DMS153 (cell line): ENCODE measurements at places on chromosomes 5 and 9.

DNA sequence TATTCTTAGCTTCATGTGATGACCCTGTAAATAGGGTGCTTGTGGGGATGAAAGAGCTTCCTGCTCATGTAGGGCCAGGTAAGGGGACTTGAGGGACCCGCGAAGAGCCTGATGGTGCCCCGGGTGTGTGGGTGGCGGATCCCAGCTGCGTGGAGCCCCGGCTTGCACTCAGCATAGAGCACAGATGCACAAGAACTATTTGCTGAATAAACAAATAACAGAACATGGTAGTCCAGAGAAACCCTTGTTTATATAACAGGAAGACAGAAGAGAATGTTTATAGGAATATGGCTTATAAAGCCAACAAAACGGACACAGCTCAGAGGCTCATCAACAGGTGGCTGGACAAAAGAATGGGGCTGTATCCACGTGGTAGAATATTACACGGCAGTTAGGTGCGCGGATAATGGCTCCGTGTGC, 106.9 kb upstream of the COL5A1 start:
- DNase-seq = no peak

GRCh38 chr9:27601396-27601795, 28.1 kb upstream of the C9orf72 start:
- DNase-seq = no peak

- DNase-seq = no peak
Observed at GRCh38 chr9:91755761-91756509, 194.1 kb downstream of the ROR2 start.

- no peak for DNase-seq
Observed at GRCh38 chr9:87537625-87538024, 40.0 kb downstream of the DAPK1 start.

GRCh38 chr5:1294835-1295649, at the start of gene TERT:
TSS of gene TERT (minus strand) at chr5:1295068. CDS start at chr5:1294989, 79 bp downstream.
- no peak for DNase-seq

DNA sequence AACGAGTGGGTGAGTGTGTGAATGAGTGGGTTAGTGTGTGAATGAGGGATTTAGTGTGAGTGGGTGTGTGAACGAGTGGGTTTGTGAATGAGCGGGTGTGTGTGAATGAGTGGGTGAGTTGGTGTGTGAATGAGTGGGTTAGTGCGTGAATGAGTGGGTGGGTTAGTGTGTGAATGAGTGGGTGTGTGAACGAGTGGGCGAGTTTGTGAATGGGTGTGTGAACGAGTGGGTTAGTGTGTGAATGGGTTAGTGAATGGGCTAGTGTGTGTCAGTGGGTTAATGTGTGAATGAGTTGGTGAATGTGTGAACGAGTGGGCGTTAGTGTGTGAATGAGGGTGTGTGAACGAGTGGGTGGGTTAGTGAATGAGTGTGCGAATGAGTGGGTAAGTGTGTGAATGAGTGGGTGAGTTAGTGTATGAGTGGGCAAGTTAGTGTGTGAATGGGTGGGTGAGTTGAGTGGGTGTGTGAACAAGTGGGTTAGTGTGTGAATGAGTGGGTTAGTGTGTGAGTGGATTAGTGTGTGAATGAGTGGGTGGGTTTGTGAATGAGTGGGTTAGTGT, 39.6 kb downstream of the NKD2 start:
- no peak for DNase-seq

DNA sequence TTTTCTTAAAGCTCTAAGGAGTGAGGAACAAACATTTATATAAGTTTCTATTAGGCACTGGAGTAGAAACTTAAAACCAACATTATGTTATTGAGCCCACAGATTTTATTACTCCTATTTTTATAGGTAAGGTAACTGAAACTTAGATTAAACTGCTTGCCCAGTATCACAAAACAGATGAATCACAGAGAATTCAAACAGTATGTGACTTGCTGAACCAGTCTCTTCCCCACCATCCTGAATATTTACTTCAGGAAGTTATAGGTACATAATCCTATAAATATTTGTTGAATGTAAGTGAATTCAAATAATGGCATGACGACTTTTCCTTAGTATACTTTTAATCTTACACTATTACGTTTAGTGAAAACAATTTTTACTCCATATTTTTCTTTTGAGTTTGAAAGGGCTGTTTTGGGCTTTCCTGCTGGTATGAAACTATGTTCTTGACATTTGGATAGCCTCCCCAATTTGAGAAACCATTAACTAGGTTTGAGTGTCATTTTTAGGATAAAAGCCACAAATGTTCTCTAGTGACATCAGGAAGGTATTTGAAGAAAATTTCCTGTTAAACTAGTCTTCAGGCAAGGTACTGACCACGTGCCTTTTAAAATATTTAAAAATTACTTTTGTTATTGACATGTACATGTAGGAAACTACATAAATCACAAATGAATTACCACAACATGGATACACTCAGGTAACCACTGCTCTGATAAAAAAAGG, 39.3 kb downstream of the PRRC1 start:
- no peak for DNase-seq

GRCh38 chr5:27708534-27708933, 670.1 kb upstream of the CDH9 start:
- DNase-seq = no peak

DNA sequence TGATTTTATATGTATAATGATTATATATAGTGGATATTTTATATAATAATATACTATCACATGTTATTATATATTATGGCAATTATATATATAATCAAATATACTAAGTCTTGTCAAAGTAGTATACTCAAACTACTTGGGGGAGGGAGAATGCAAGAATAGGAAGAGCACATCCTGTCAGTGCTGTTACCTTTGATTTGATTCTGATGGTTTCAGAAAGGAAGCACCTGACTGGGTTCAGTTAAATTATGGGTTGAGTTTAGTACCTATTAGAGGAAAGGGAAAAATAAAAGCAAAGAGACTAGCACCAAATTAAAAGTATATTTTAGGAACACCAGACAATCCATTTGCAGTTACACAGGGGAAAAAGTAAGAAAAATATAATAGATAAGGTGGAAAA, 107.6 kb downstream of the GRIA1 start:
- DNase-seq = no peak

DNA sequence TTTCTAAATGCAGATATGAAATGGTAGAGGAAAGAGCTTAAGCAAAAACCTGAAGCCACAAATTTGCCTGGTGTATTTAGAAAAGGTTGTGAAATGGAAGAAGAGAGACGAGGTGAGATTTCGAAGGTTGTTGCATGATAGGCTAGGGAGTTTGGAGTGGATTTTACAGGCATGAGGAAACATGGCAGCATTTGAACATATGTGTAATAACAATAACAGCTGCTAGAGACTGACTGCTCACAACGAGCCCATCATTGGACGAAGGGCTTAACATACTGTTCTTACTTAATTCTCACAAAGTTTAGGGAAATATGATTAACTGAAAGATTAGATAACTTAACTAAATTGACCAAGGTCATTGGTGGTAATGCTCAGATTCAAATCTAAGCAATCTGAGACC, 108.1 kb downstream of the JAKMIP2 start:
- no peak for DNase-seq

- no peak for DNase-seq
Observed at GRCh38 chr5:142472306-142472951, 147.6 kb upstream of the SPRY4 start.

- DNase-seq = no peak
Observed at GRCh38 chr5:145944328-145944727, 8.0 kb downstream of the SH3RF2 start.

DNA sequence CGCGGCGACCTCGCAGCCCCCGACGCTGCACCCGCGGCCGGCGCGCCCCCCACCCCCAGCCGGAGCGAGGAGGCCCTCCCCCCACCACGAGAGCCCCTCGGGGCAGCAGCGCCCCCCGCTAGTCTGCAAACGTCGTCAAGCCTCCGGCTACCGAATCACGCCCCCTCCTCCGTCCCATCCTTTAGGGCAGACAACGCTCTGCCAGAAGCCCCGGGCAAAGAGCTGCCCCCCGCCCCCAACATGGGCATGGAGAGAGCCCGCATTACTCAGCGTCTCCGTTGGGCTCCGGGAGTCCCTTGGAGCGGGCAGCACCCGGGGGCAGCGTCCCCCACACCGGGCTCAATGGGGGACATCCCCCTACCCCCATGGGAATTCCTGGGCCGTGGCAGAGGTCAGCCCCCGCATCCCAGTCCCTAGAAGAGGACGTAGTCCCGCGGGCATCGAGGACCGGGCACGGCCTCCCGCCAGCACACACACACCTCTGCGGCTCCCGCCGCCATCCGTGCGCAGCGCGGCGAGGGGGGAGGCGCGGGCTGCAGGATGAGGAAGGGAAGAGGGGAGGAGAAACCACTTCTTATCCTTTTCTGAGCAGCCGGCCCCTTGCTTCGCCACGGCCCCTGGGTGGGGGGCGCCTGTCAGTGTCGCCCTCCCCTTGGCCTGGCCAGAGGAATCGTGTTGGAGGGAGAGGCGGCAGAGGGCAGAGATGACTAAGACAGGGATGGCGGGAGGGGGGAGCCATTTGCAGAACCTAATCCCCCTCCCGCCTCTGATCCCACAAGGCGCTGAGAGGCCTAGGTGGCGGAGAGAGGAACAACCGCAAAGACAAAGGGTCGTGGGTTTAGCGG, 750 bp downstream of the DNM1 start:
- peak; percentile 36 for DNase-seq

DNA sequence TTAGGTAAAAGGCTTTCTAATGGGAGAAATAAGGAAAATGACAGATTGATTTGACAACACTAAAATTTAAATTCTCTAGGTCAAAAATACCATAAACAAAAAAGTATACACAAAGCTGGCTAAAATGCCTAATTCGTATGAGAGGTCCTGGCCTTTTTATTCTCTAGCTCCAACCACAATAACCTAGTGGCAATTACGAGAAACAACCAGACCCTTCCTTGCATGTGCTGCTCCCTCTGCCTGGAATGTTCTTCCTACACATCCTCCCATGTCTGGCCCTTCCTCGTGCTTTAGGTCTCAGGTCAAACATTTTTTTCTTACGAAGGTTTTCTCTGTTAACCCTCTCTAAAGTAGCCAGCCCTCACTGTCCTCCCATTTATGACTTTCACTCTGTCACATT, 176.4 kb upstream of the PLPPR1 start:
- DNase-seq = no peak

DNA sequence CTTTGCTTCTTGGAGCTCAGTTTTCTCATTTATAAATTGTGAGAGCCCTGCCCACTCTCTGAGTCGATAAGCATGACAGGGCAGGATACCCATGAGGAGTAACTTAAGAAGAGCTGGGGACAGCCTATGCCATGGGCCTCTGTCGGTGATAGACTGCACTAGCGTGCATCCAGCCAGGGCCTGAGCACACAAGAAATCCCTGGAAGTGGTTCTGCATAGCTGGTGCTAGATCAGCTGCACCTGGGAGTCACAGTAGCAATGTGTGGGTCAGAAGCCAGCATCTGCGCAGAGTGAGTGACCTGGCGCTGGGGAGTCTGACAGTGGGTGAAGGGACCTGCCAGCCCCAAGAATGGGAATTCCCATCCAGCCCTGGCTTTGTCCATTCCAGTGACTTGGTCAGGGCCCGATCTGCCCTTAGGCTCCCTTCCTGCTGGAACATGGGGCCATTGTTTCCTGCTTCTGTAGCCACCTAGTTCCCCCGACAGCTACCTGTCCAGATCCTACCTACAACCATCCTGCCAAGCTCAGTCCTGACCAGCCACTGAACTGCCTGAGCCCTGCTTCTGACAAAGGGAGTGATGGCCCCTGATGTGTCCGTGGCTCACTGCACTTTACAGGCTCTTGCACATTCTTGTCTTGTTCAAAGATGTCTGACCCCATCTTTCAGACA, 35.9 kb upstream of the NANS start:
- DNase-seq = no peak

GRCh38 chr5:33737697-33738096, 154.1 kb downstream of the ADAMTS12 start:
- DNase-seq = no peak

GRCh38 chr9:116979456-116979855, 292.4 kb downstream of the TRIM32 start:
- no peak for DNase-seq

DNA sequence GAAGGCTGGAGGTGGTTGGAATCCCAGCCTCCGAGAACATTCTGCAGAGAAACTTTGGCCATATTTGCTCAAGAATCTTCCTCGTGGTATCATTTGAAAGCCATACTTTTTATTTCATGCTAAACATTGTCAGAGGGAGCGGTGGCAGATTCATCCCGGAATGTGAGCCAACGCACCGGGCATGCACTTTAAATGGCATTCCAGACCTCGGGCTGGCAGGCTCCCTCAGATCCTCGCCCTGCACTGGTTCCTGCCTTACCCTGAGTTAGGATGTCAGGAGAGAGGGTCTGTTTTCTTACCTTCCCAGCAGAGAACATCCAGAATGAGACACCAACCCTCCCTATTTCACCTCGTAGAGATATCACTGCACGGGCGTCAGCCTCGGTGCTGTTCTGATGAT, 33.8 kb downstream of the GDNF start:
- DNase-seq = no peak

DNA sequence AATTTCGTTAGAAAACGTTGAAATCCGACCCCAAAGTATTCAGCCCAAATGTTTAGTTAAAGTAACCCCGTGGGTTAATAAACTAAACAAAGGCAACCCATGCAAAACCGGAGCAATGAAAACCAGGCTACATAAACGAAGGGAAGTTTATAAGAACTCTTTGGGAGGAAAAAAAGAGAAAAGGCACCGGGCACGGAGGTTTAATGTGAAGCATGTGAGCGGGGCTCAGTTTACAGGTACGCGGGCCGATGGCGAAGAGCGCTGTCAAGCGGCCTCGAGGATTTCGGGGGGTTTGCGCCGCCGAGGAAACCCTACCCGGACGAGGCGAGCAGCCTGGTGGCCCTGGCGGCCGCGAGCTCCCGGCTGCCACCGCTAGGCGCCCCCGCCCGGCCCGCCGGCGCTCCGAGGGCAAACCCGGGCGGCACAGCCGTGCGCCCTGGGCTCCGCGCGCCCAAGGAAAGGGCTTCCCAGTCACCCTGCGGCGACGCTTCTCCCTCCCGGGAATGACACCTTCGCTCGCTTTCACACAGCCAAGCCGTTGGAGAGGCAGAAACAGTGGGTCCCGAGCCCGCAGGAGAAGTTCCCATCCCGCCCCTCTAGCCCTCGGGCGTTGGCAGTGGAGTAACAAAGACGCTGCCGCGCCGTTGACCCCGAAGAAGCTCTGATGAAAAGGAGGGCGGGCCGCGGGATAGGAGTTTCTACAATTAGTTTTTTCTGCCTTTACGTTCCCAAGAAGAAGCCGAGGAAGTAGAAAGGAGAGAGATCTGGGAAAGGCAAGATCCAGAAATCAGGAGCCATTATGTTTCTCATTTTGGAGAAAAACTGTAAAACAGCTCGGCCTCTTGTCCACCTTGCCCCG, 126.0 kb downstream of the TMEM174 start:
- DNase-seq = no peak

GRCh38 chr5:103126557-103126956, 6.5 kb downstream of the PPIP5K2 start:
- DNase-seq = no peak

GRCh38 chr5:174801798-174802197, 77.4 kb downstream of the MSX2 start:
- DNase-seq = no peak

GRCh38 chr5:68332556-68332955, 117.0 kb downstream of the PIK3R1 start:
- DNase-seq = no peak
